ENCODE measurements at places on chromosomes 3 and 15. TPM values are rescaled to one million over a fixed set of nuclear protein-coding genes. Genes with fewer than 3 reads are reported as not detected.

GRCh38 chr3:122572940-122573412 lies 4.5 kb upstream of the PARP15 start:
- peak; percentile 59 for DNase-seq
- peaks cover 62% of the 10 kb centered on the region for H3K36me3 ChIP-seq
- H3K27ac ChIP-seq: peak overlapping the region; percentile 76
- peaks cover 62% of the 10 kb centered on the region for H3K4me1 ChIP-seq

DNA sequence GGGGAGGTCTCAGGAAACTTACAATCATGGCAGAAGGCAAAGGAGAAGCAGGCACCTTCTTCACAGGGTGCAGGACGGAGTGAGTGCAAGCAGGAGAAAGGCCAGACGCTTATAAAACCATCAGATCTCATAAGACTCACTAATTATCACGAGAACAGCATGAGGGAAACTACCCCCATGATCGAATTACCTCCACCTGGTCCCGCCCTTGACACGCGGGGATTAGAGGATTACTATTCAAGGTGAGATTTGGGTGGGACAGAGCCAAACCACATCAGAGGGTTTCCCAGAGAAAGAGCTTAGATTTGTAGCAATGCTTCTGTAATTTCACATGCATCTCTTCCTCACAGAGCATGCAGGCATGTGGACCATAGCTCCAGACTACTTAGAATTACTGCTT lies 615.7 kb upstream of the UBE2E2 start:
- no peaks in the 10 kb centered on the region for H3K36me3 ChIP-seq
- no peak overlapping the region for H3K4me3 ChIP-seq
- no peak overlapping the region for H3K27ac ChIP-seq
- no peak for DNase-seq
- no peaks in the 10 kb centered on the region for H3K27me3 ChIP-seq

Gene ITIH1
- not detected for total RNA-seq

- H3K36me3 ChIP-seq: no peaks in the 10 kb centered on the region
- no peak overlapping the region for H3K27ac ChIP-seq
- DNase-seq: no peak
- H3K4me3 ChIP-seq: no peak overlapping the region
- peaks cover 31% of the 10 kb centered on the region for H3K27me3 ChIP-seq
- H3K4me1 ChIP-seq: no peaks in the 10 kb centered on the region
Observed at GRCh38 chr3:123394391-123395020, 54.4 kb downstream of the ADCY5 start.

Gene MED12L
- 3.2 TPM for total RNA-seq

Gene CLDN16
- not detected for total RNA-seq

- H3K4me3 ChIP-seq: no peak overlapping the region
- H3K4me1 ChIP-seq: no peaks in the 10 kb centered on the region
- H3K27me3 ChIP-seq: peaks cover 45% of the 10 kb centered on the region
- H3K27ac ChIP-seq: no peak overlapping the region
- no peaks in the 10 kb centered on the region for H3K36me3 ChIP-seq
Observed at GRCh38 chr3:155080692-155081091, 573 bp downstream of the MME start.

- DNase-seq: no peak
- no peaks in the 10 kb centered on the region for H3K36me3 ChIP-seq
- H3K27me3 ChIP-seq: peaks cover 2% of the 10 kb centered on the region
- no peak overlapping the region for H3K4me3 ChIP-seq
- no peak overlapping the region for H3K27ac ChIP-seq
Observed at GRCh38 chr15:92170897-92171296, 222.8 kb upstream of the ST8SIA2 start.

Gene GXYLT2
- not detected for total RNA-seq

- no peak overlapping the region for H3K4me3 ChIP-seq
- H3K4me1 ChIP-seq: no peaks in the 10 kb centered on the region
- H3K36me3 ChIP-seq: no peaks in the 10 kb centered on the region
- H3K27ac ChIP-seq: no peak overlapping the region
Observed at GRCh38 chr3:182117583-182117982, 405.9 kb downstream of the SOX2 start.

Gene P3H2
- total RNA-seq: not detected

Gene PLCB2
- total RNA-seq: 120 TPM

- peaks cover 9% of the 10 kb centered on the region for H3K4me1 ChIP-seq
- no peaks in the 10 kb centered on the region for H3K36me3 ChIP-seq
- no peak overlapping the region for H3K4me3 ChIP-seq
- H3K27me3 ChIP-seq: peaks cover 12% of the 10 kb centered on the region
Observed at GRCh38 chr15:88954431-88955277, 41.5 kb upstream of the MFGE8 start.

DNA sequence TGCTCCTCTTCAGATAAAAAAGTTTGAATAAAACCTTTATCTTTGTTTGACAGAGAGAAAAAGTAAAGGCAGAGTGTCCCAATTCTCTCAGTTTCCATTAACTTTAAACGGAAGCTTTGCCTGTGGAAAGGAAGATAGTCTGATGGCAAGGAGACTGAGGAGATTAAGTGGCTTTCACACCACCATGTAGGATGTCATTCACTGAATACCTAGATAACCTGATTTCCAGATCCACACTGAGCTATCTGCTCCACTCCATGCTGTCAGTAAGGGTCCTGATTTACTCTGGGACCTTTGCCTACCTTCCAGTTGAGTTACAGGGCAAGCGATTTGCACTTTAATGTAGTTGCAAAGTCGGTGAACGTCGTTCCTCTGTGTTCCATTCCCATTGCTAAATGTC lies 233.4 kb upstream of the TBL1XR1 start:
- H3K27ac ChIP-seq: no peak overlapping the region
- no peak overlapping the region for H3K4me3 ChIP-seq
- H3K4me1 ChIP-seq: peaks cover 20% of the 10 kb centered on the region

GRCh38 chr3:156010829-156011228 lies 109.5 kb upstream of the KCNAB1 start:
- no peaks in the 10 kb centered on the region for H3K4me1 ChIP-seq
- H3K4me3 ChIP-seq: no peak overlapping the region
- H3K27me3 ChIP-seq: peaks cover 18% of the 10 kb centered on the region

Gene GHRL
- 0.77 TPM for total RNA-seq

DNA sequence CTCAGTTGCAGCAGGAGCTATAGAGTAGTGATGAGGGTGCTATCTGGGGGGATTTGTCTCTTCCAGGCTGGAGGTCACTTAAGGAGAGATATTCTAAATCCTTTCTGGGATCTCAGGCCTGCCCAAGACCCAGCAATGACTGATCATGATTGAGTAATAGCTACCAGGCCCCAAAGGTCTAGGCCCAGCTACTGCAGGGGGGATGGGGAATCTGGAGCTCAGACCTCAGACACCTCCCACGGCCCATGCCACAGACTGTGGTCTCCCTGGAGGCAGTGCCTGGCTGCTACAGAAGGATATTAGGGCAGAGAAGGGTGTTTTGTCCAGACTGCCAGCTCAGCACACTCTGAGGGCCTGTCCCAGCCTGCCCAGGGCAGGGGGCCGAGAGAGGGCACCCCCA lies 6.9 kb downstream of the SLC38A3 start:
- no peaks in the 10 kb centered on the region for H3K36me3 ChIP-seq
- peaks cover 2% of the 10 kb centered on the region for H3K4me1 ChIP-seq
- H3K27ac ChIP-seq: no peak overlapping the region
- no peak for DNase-seq
- H3K27me3 ChIP-seq: peaks cover 12% of the 10 kb centered on the region

GRCh38 chr3:126205717-126206655 lies 25.6 kb upstream of the ALDH1L1 start:
- H3K4me1 ChIP-seq: no peaks in the 10 kb centered on the region
- H3K27ac ChIP-seq: no peak overlapping the region
- H3K36me3 ChIP-seq: no peaks in the 10 kb centered on the region
- DNase-seq: no peak

Gene ATP1B3
- 135 TPM for total RNA-seq

Gene MST1R
- total RNA-seq: 2.5 TPM

- H3K4me1 ChIP-seq: no peaks in the 10 kb centered on the region
- H3K4me3 ChIP-seq: no peak overlapping the region
- no peak for DNase-seq
- no peaks in the 10 kb centered on the region for H3K36me3 ChIP-seq
Observed at GRCh38 chr15:75233504-75234190, 24.5 kb upstream of the GOLGA6C start.

- H3K4me3 ChIP-seq: no peak overlapping the region
- peaks cover 15% of the 10 kb centered on the region for H3K4me1 ChIP-seq
- no peak overlapping the region for H3K27ac ChIP-seq
- DNase-seq: no peak
- no peaks in the 10 kb centered on the region for H3K27me3 ChIP-seq
- H3K36me3 ChIP-seq: peaks cover 17% of the 10 kb centered on the region
Observed at GRCh38 chr3:188407158-188407880, 253.4 kb downstream of the LPP start.

Gene CCDC13
- total RNA-seq: 0.41 TPM

Gene GPR176
- total RNA-seq: not detected

Gene ZNF620
- total RNA-seq: 5.7 TPM

- H3K4me1 ChIP-seq: peaks cover 14% of the 10 kb centered on the region
- no peaks in the 10 kb centered on the region for H3K36me3 ChIP-seq
- H3K4me3 ChIP-seq: no peak overlapping the region
- H3K27me3 ChIP-seq: peaks cover 32% of the 10 kb centered on the region
- no peak overlapping the region for H3K27ac ChIP-seq
- DNase-seq: no peak
Observed at GRCh38 chr3:139113993-139114375, 69.3 kb upstream of the PRR23C start.

DNA sequence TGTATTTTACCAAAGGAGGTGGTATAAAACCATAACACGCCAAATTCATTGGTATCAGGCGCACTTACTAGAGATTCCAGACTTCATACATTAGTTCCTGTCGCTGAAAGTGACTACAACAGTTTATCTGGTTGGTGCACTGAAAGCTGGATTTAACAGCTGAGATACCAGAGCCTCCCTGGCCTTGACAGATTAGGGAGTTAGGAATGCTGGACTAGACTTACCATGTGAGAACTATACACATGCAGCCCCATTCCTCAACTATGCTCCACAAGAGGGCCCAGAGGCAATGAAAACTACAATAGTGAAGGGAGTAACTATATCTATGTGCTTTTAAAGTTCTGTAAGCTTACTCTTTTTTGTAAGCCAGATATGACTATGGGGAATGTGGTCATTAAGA lies 174.4 kb downstream of the STAG1 start:
- H3K36me3 ChIP-seq: peaks cover 14% of the 10 kb centered on the region
- no peaks in the 10 kb centered on the region for H3K27me3 ChIP-seq
- no peaks in the 10 kb centered on the region for H3K4me1 ChIP-seq
- H3K27ac ChIP-seq: no peak overlapping the region
- no peak overlapping the region for H3K4me3 ChIP-seq
- no peak for DNase-seq

Gene SHC4
- 3.0 TPM for total RNA-seq

Gene CELF6
- 0.33 TPM for total RNA-seq

Gene IL20RB
- total RNA-seq: 1.7 TPM

DNA sequence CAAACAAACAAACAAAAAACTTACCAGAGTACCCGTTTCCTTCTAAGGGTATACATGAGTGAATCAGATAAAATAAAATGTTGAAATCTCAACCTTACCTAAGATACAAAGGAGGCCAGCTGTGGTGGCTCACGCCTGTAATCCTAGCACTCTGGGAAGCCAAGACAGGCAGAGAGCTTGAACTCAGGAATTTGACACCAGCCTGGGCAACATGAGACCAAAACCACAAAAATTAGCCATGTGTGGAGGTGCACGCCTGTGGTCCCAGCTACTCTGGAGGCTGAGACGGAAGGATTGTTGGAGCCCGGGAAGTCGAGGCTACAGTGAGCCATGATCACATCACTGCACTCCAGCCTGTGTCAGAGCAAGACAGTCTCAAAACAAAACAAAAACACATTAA lies 11.0 kb upstream of the FAM219B start:
- DNase-seq: no peak
- H3K27me3 ChIP-seq: no peaks in the 10 kb centered on the region
- peaks cover 10% of the 10 kb centered on the region for H3K4me1 ChIP-seq
- peaks cover 54% of the 10 kb centered on the region for H3K36me3 ChIP-seq

- peaks cover 5% of the 10 kb centered on the region for H3K4me1 ChIP-seq
- no peak overlapping the region for H3K4me3 ChIP-seq
- no peak overlapping the region for H3K27ac ChIP-seq
- no peak for DNase-seq
- no peaks in the 10 kb centered on the region for H3K36me3 ChIP-seq
Observed at GRCh38 chr3:149564079-149564478, 89.6 kb downstream of the TM4SF4 start.

Gene NR2E3
- total RNA-seq: not detected

DNA sequence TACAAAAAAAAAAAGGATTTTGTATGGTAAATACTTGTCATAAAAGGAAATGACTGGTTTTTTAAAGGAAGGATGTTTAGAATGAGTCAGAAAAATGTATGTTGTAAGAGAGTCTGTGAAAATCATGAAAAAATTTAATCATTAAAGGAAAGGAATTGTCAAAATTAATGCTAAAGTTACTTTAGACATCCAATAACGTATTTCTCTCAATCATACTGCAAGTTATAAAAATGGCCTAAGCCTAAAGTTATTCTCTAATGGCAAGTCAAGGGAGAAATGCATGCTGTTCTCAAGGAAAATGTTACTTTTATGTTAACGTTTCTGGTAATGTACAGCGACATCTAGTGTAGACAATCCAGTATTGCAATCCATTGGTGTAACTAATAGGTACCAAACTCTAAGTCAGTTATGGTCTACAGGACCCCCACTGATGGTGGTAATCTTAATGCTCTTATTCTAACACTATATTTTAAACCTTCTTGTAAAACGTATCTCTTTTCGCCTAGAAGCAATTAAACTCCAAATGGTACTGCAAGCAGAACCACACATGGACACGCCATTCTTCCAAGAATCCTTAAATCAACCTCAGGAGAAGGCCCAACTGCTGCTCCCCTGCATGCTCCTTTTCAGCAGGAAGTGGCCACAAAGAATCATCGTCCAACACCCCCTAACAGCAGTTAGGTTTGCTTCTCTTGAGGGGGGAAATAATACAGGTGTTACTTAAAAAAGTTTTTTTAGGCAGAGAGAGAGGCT lies 35.2 kb downstream of the NCEH1 start:
- H3K36me3 ChIP-seq: no peaks in the 10 kb centered on the region
- H3K4me1 ChIP-seq: peaks cover 17% of the 10 kb centered on the region
- DNase-seq: no peak
- H3K27me3 ChIP-seq: no peaks in the 10 kb centered on the region

- H3K27me3 ChIP-seq: no peaks in the 10 kb centered on the region
- H3K4me1 ChIP-seq: no peaks in the 10 kb centered on the region
- H3K36me3 ChIP-seq: no peaks in the 10 kb centered on the region
- H3K4me3 ChIP-seq: no peak overlapping the region
Observed at GRCh38 chr3:20914310-20914709, 728.3 kb upstream of the SGO1 start.

DNA sequence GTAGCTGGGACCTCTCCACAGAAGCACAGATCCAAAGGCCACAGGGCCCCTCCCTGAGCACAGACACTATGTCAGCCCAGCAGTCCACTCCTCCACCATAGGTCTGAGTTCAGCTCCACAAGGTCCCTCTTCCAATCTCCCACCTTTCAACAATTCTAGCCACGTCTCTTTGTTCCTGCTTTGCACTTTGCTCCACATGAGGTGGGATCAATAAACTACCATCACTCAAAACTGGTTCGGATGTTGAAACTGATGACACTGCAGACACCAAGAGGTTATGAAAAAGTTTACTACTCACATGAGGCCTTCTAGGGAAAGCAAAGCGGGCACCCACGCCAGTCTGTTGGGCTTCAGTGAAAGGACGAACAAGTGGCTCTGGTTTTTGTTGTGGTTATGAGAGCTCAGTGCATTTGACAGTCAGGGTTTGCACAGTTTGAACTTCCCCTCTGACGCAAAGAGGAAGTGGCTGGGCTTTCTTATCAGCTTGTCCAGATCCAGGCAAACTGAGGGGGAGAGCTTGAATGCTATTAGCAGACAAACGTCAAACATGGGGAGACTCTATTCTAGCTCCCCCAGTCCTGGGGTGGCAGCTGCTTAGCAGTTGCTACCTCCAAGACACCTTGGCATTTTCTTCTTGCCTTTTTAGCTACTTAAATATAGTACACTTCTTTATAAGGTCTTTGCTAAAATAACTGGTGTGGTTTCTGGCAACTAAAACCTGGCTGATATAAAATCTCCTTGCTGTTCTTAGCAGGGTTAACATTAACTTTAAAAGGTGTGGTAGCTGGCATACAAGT lies 37.8 kb downstream of the ZNF445 start:
- DNase-seq: peak; percentile 88
- peak overlapping the region; percentile 87 for H3K27ac ChIP-seq
- H3K4me1 ChIP-seq: peaks cover 39% of the 10 kb centered on the region
